ENCODE measurements at places on chromosomes 2 and 18. TPM values are rescaled to one million over a fixed set of nuclear protein-coding genes. Genes with fewer than 3 reads are reported as not detected.

The BOD1L2 gene
- polyA plus RNA-seq: not detected

The FLACC1 gene
- polyA plus RNA-seq: 0.27 TPM

The TUBA4B gene
- polyA plus RNA-seq: 0.02 TPM

The KCTD1 gene
- 51.8 TPM for polyA plus RNA-seq

The HOXD13 gene
- polyA plus RNA-seq: not detected

The DPYSL5 gene
- polyA plus RNA-seq: not detected

Data from esophagus (tissue), 2 donors.